ENCODE measurements at places on chromosomes 7 and 10. TPM values are rescaled to one million over a fixed set of nuclear protein-coding genes. Genes with fewer than 3 reads are reported as not detected.

GRCh38 chr7:140475747-140476333, 3.5 kb downstream of the MKRN1 start:
- peak; percentile 89 for DNase-seq

GRCh38 chr7:120991581-120991980, 3.1 kb downstream of the CPED1 start:
- DNase-seq: no peak

- no peak for DNase-seq
Observed at GRCh38 chr10:125080296-125080695, 80.1 kb downstream of the CTBP2 start.

- DNase-seq: no peak
Observed at GRCh38 chr10:44967616-44968015, 8.0 kb downstream of the RASSF4 start.

DNA sequence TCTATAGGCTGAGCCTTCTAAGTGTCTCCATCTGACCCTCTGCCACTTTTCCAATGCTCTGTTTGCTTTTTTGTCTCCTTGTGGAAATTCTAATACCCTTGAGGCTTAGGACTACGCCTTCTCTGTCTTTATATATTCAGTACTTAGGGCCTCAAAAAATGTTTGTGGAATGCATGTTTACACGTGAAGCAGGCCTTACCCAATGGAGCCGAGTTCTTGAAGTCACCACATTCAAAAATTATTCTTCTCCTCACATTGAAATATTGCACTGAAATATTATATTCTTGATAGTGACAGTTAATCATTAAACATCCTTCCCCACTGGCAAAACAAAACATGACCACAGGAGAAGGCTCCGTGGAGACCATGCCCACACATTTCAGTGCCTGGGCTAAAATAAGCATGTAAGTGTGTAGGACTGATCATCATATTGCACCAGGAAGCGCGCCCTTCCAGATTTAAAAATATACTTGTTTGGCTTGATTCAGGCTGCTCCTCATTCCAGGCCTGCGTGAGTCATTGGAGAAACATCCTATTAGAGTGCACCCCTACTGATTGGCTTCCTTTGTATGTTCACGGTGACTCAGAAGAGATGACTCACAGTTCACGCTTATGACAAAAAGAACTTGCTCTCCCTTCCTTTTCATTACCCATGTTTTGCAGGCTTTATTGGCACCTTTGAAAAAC, 307.4 kb upstream of the AOAH start:
- peak; percentile 27 for DNase-seq

DNA sequence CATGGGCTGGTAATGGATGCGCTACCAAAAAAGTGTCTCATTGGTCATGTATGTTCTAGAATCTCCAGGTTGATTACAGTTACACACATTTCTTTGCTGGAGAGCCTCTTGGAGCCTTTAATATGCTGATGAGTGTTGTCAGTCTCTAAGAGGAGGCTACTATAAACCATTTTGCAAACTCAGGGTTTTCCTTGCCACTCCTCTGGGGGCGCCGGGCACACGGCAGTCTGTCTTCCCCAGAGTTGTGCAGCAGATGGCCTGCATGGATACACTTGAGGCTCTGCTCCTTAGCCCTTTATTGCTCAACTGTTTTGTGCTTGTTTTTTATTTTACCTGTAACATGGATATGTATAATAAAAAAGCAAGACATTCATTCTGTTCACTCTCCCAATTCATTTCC, 196.5 kb downstream of the ACTR3B start:
- DNase-seq: no peak

- DNase-seq: no peak
Observed at GRCh38 chr7:93245525-93246432, 13.6 kb downstream of the VPS50 start.

DNA sequence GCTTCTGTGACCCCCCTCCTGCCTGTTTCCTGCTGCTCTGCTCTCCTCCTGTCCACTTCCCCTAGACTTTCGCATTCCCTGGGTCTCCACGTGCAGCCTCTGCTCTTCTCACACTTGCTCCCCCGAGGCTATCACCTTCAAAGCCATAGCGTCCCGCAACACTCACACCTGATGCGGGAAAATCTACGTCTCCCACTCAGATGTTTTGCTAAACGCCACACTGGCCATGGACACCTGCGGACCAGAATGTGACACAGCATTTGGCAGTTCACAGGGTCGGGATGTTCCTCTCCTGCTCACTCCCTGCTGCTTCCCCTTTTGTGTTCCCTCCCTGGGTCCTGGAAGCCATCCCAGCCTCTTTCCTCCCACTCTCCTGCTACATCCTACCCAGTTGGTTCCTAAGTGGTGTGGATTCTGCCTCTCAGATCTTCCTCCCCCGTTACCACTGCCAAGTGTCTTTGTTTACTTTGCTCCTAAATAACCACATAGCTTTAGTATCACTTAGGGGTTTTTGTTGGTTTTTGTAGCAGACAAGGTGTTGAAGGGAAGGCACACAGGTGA, 33.7 kb upstream of the RBM33 start:
- no peak for DNase-seq

DNA sequence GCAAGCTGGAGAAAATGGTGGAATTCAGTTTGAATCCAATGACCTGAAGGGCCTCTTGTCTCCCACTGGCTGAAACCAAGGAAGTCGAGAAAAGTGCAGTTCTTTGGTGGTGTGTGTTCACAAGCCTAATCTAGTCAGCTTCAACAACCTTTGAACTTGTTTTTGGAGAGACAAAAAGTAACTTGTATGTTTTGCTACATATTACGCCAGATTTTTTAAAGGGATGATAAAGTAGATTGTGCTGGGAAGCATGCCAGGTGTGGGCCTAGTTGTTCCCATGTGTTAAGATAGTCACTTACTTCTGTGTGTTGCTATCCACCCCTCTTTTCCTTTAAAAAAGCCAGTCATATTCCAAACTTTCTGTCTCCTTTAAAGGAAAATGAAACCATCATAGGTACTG, 79.7 kb upstream of the FAM3C start:
- peak; percentile 85 for DNase-seq

The SH3PXD2A gene
- total RNA-seq: 60.6 TPM

The TFR2 gene
- 0.57 TPM for total RNA-seq

The FGFBP3 gene
- 1.0 TPM for total RNA-seq

Measured in mucosa of descending colon (tissue), 3 donors.